Bronchial smooth muscle cell (primary cell): ENCODE measurements at places on chromosomes 2 and 18. TPM values are rescaled to one million over a fixed set of nuclear protein-coding genes. Genes with fewer than 3 reads are reported as not detected.

Gene PLCL1
- total RNA-seq: 0.60 and 3.0 TPM in 2 replicates

Gene HOXD10
- total RNA-seq: not detected in 2 replicates

Gene DCAF17
- 18.3 and 19.7 TPM in 2 replicates for total RNA-seq

Gene LOXHD1
- total RNA-seq: not detected in 2 replicates

Gene SLC5A7
- not detected in 2 replicates for total RNA-seq

Gene MAP4K4
- 152 and 216 TPM in 2 replicates for total RNA-seq

Gene DAW1
- 0.16 TPM in 1 of 2 replicates, not detected in the other for total RNA-seq

Gene GYPC
- 93.3 and 148 TPM in 2 replicates for total RNA-seq

Gene CD8B2
- total RNA-seq: not detected in 2 replicates

Gene GDF7
- under 0.01 TPM in 2 replicates for total RNA-seq

Gene LYG2
- total RNA-seq: not detected in 2 replicates

Gene FOXD4L1
- total RNA-seq: under 0.01 TPM in 1 of 2 replicates, not detected in the other

Gene SKA1
- 0.52 and 0.95 TPM in 2 replicates for total RNA-seq

Gene SERPINB8
- total RNA-seq: 5.8 and 8.8 TPM in 2 replicates

Gene SPATA3
- not detected in 2 replicates for total RNA-seq

Gene SP5
- not detected in 2 replicates for total RNA-seq

Gene UGT1A4
- total RNA-seq: under 0.01 TPM in 1 of 2 replicates, not detected in the other

Gene LINC00305
- total RNA-seq: not detected in 2 replicates

Gene ABCG8
- not detected in 2 replicates for total RNA-seq

Gene COLEC11
- total RNA-seq: not detected in 2 replicates

Gene MC5R
- not detected in 2 replicates for total RNA-seq
